ENCODE measurements at places on chromosomes 7 and 10.

- no peak for DNase-seq
These were observed 47.7 kb upstream of the MKRN1 start for GRCh38 chr7:140526787-140527664.

DNA sequence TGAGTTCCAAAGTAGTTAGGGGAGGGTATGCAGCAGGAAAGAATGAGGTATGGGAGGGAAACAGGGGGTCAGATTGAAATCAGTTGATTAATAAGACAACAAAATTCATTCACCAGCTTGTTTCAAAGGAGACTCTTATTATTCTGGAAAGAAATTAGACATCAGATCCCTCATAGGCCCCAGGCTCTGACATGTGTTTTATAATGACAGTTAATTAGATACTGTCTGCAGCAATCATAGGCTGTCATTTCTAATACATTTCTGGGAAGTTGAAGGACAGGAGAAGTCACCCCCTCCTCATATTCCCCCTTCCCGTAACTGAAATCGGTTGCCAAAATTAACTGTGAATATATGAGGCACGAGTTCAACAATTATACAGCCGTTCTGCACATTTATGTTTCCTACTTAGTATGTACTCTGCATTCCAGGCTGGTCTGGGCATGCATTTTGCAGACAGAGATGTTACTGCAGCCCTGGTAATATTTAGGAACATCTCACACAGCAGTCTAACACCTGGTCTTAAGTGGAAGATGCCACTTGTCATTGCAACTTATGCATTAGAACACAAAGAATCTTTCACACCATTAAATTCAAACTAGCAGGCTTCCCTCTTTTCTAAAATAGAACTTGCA is 355.2 kb upstream of the LRGUK start:
- DNase-seq, result no peak

GRCh38 chr7:139650429-139651100 is 127.1 kb downstream of the CLEC2L start:
- no peak for DNase-seq

DNA sequence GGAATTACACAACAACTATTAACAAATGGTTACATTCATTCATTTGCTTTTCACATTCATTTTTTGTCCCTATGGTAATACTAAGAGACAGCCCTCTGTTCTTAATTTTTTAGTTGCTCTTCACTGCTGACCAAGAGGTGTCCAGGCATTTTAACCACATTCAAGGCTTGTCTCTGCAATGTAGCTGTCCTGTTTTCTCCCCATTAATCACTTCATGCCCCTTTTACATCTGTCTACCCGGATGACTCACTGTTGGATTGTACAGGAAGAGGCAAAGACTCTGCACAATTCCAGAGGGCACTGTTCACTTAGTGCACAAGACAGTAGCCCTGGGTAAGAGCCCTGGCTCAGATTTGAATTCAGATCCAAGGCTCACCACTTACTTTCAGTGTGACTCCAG is 168.5 kb downstream of the NOC3L start:
- no peak for DNase-seq

GRCh38 chr7:70183278-70183677 is 585.0 kb downstream of the AUTS2 start:
- DNase-seq, result no peak

- DNase-seq, result no peak
These were observed 493.6 kb downstream of the PTPRN2 start for GRCh38 chr7:158094046-158094445.

DNA sequence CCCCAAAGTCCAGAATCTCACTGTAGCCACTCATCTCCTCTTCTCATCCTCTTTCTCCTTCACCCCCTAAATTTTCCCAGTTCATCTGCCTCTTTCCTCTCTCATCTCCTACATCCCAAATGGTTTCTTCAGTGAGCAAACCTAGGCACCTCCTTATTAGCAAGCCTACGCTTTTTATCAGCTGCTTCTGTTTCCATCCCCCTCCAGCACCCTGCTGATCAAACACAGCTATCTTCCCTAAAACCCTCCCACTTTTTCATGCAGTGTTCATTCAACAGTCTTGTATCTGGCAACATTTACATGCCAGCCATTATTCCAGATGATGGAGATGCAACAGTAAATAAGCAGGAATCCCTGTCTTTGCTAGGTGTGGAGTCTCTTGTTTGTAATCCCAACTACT is 3.3 kb upstream of the ABRAXAS2 start:
- DNase-seq, result no peak

GRCh38 chr7:94115316-94115715 is 111.2 kb upstream of the BET1 start:
- no peak for DNase-seq

GRCh38 chr10:49500412-49500811 is 38.5 kb downstream of the ERCC6 start:
- no peak for DNase-seq

DNA sequence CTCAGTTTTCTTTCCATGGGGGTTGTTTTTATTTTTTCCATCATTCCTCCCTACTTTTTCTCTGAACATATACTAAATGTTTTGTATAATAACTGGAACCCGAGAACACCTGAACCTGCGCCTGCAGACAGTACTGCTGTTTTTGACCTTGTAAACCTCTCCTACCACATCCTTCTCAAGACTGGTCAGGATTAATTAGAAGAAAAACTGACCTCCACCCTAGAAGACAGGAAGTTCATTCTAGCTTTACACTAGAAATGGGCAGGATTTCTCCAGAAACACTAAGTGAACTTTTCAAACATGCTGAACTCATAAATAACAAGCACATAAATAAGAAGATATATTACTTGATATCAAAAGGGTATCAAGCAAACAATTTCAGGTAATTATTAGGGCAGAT is 751 bp upstream of the HYCC1 start:
- no peak for DNase-seq

DNA sequence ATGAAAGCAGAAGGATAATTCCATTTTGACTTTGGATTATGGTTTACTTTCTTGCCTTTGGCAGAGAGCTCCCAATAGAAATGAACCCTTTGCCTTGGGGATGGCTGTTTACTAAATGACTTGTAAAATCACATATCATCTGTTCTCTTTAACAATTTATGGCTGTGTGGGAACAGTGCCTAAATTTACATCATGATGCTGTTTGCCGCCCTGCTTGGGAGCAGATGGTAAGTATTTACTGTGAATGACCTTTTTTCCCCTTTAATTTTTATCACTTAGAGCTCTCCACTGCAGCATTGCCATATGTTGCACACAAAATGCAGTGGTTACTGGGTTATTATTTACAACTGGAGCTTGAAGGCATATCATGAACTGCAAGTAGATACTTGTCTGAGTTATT is 13.4 kb downstream of the HEPACAM2 start:
- no peak for DNase-seq

- no peak for DNase-seq
These were observed 3.6 kb downstream of the CALY start for GRCh38 chr10:133332936-133333699.

DNA sequence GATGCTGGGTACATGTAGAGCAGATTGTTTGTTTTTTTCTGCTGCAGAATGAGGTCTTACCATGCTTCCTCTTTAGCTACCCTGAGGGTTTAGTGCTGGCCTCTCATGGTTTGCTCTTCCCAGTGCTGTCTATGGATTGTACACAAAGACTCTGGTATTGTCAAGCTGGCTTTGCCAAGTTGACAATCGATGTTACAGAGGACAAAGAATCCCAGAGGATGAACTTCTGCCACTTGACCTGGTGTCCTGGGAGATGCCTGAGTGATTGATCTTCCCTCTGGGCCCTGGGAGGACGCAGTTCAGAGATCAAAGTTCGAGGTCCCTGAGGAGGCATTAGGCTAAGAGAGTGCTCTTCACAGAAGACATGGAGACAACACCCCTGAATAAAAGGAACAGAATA is 865.4 kb downstream of the CCSER2 start:
- DNase-seq, result no peak

- no peak for DNase-seq
These were observed 118.7 kb upstream of the SEC61G start for GRCh38 chr7:54877683-54878082.

DNA sequence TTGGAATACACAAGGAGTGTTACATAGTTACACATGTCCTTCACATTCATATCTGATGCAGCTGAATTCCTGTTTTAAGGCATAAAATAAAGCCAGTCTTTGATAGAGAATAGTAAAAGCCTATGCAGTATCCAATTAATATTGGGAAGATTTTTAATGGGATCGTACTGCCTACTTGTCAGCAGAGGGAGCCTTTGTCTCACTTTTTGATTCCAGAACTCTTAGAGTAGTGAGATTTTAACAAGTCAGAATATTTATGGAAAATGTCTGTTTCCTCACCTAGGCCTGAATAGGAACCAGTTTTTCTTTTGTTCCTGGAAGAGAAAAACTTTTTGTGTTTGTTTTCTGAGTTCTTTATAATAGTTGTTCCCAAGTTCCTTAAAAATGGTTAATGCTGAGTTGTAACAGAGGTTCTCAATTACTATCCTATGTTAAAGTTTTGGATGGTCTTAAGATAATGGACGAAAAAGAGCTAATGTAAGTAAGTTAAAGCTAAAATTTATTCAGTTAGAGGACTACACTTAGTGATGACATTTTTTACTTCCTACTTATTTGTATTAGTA is 114.0 kb downstream of the BBS9 start:
- peak; percentile 11 for DNase-seq

GRCh38 chr7:140640060-140640637 is 464 bp downstream of the DENND2A start:
- DNase-seq, result no peak

DNA sequence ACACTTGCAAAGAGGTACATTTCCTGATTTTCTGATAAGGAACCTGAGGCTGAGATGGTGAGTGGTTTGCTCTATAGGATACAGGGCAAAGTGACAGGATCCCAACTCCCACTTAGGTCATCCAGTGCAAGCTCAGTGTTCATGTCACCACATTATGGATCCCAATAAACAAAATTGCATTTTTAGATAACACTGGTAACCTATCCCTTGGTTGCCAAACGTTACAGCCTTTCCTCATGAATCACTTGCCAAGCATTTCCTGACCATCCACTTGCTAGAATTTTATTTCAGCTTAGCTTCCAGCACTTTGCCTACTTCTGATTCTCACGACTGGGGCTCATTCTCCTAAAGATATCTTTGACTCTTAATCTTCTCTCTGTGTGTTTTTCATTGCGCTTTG is 131.4 kb upstream of the ODAD2 start:
- no peak for DNase-seq
